ENCODE measurements at places on chromosomes 13 and 19.

GRCh38 chr19:55632463-55632834 is 8.1 kb upstream of the ZNF784 start:
- peak; percentile 88 for DNase-seq

GRCh38 chr13:43058318-43058674 is 34.9 kb downstream of the DNAJC15 start:
- no peak for DNase-seq

DNA sequence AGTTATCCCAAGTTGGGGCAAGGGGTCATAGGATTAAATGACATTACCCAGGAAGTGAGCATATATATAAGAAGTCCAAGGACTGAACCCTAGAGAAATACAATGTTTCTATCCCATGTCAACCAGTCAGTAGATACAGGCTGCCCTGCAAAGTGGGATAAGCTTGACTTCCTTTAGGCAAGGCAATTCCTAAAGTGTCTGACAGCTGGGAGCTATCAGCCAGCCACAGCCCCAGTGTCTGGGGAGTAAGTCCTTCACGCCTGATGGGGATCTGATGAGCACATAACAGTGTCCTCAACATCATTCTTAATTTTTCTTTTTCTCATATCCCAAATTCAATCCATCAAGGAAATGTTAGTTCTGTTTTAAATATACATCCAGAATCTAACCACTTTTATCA is 54.1 kb downstream of the DNAJC15 start:
- no peak for DNase-seq

DNA sequence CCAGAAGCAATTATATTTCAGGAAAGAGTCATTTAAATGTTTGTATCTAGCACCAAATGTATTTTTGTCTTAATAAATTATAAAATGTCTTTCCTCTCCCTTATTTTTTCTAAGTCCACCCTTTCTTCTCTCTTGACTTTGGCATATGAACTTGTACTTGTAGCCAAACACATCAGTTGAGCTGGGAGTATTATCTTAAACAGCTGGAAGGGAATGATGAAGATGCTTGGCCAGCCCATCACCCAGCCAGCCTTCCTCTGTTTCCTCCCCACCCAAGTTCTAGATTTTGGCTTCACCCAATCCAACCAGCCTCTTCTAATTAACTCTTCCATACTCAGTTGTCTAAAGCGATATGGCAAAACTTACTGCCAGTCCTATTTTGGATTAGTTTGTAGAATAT is 272.5 kb downstream of the ENOX1 start:
- no peak for DNase-seq

DNA sequence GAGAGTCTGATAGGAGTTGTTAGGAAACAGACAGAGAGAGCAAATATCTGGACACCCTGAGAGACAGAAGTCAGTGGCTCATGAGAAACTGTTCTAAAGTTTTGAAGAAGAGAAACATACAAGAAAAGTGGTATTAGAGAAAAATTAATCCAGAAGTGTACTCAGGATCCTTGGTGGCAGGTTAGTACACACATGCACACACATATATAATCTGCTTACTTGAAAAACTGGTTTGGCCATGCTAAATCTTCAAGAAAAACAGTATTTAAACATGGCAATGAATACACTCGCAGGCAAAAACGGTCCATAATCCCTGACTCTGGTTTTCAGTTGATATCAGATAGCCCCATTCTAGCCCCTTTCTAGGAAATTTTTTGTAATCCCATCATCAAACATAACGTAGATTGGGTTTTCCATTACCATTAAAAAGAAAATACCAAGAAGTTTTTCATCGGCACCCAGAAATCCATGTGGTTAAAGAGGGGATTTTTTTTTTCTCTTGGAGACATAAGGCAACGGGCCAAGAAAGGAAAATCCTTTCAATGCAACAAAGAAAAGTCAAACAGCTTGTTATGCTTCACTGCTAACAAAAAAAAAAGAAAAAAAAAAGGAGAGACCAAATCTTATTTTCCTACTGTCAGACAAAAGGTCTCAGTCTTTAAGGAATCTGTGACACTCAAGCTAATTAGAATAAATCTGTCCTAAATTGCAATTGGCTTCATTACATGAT is 178.0 kb upstream of the MIR17HG start:
- no peak for DNase-seq

- DNase-seq: no peak
Observed at GRCh38 chr19:38308926-38309614, 5.0 kb downstream of the C19orf33 start.

DNA sequence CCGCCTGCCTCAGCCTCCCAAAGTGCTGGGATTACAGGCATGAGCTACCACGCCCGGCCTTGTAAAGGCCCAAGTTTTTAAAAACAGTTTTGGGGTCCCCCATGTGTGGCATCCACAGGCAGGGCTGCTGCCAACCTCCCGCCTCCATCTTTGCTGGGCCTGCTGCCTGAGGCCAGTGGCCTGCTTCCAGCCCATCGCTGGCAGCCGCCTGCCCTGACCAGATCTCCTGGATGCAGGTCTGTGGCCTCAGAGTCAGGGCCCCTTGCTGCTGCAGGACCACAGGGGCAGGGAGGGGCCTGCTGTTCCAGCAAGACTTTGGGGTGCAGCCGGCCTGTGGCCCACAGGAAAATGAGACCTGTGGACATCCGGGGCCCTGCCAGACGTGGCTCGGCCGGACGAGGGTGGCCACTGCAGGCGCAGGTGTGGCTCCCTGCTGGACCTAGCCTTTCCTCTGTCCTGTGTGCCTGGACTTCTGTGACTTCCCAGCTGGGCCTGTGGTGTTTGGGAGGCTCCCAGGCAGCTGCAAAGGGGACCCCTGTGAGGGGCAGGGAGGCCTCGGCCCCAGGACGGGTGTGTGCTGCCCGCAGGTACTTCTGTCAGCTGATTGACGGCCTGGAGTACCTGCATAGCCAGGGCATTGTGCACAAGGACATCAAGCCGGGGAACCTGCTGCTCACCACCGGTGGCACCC is 14.4 kb downstream of the STK11 start:
- DNase-seq: no peak

GRCh38 chr13:51873837-51874236 is 12.1 kb downstream of the CCDC70 start:
- DNase-seq: no peak

GRCh38 chr19:10718205-10719196 is 622 bp downstream of the DNM2 start:
- DNase-seq: peak; percentile 75

GRCh38 chr13:99803141-99803540 is 168.4 kb downstream of the ZIC5 start:
- DNase-seq: no peak

DNA sequence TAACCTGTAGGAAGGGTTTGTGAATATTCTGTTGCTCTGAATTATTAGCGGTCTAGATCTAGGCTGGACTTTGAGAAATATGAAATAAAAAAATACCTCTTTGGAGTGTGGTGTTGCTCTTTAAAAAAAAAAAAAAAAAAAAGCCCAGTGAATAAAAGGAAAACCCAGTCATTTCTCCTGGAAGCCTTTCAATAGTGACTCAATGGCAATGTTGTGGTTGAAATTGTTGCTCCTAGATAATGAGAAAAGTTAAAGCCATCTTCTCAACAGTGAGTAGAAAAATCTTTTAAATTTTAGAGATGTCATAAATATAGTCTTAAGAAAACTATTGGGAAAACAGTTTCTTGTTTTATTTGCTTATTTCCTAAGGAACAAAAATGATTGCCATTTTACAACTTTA is 135.3 kb downstream of the RFC3 start:
- DNase-seq: no peak

DNA sequence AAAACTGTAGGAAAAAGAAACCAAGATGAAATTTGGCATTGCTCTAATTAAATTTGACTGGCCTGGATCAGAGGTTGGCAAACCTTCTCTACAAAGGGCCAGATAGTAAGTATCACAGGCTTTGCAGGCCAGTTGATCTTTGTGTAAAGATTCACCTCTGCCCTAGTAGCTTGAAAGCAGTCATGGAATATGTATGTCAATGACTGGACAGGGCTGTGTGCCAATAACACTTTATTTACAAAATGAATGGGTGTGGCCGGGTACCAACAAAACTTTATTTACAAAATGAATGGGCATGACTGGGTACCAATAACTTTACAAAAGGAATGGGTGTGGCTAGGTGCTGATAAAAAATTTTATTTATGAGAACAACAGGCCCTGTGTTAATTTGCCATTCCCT is 20.0 kb downstream of the SIN3B start:
- no peak for DNase-seq

GRCh38 chr19:6241056-6241455 is 38.7 kb downstream of the MLLT1 start:
- DNase-seq: no peak

GRCh38 chr13:43785261-43785649 is 1.5 kb downstream of the ENOX1 start:
- no peak for DNase-seq

- no peak for DNase-seq
Observed at GRCh38 chr19:45471111-45471930, 3.5 kb downstream of the FOSB start.

DNA sequence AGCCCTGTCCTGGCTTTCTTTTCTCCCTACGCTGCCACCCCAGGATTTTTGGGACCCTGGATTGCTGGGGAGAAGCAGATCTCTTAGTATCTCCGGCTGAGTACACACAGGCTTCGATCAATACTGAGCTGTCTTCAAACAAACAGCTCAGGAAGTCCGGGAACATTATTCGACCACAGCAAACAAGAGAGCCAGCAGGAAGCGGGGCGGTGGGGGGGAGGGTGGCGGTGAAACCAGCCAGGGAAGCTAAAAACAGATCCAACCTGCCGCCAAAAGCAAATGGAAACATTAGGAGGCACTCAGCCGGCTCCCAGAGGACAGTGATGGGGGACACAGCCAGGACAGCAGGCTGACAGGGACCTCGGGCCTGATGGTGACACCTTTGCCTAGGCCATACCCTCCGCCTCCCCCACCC is 12.2 kb upstream of the BCAM start:
- DNase-seq: no peak

- no peak for DNase-seq
Observed at GRCh38 chr13:110403315-110403714, 96.2 kb downstream of the COL4A2 start.

GRCh38 chr13:31227063-31227462 is 27.3 kb downstream of the B3GLCT start:
- DNase-seq: no peak

- DNase-seq: no peak
Observed at GRCh38 chr13:73952648-73953047, 181.6 kb downstream of the KLF12 start.

GRCh38 chr19:55661826-55662225 is 7.0 kb downstream of the U2AF2 start:
- no peak for DNase-seq

DNA sequence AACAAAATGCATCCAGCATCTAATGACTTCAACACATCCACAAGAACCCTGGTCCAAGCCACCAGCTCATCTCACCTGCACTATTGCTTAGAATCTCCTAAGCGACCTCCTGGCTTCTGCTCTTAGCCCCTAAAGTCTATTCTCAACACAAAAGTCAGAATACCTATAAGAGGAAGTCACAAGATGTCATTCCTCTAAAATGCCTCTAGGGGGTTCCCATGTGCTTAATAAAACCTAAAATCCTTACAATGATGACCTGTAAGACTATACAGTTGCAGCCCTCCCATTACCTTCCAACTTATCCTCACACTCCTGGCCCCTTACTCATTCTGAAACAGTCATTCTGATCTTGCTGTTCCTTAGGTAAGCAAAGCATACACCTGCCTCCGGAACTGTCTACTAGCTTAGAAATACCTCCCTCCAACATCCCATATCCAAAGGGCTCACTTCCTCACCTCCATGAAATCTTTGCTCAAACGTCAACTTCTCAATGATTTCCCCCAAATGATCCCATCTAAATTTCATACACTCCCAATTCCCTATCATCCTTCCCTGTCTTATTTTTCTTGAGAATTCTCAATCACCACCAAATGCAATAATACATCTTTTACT is 10.0 kb downstream of the ATP7B start:
- DNase-seq: no peak

- peak; percentile 70 for DNase-seq
Observed at GRCh38 chr19:38417544-38418506, 8.2 kb downstream of the RASGRP4 start.

GRCh38 chr19:13840305-13841085 is 36.4 kb upstream of the NANOS3 start:
- peak; percentile 52 for DNase-seq

DNA sequence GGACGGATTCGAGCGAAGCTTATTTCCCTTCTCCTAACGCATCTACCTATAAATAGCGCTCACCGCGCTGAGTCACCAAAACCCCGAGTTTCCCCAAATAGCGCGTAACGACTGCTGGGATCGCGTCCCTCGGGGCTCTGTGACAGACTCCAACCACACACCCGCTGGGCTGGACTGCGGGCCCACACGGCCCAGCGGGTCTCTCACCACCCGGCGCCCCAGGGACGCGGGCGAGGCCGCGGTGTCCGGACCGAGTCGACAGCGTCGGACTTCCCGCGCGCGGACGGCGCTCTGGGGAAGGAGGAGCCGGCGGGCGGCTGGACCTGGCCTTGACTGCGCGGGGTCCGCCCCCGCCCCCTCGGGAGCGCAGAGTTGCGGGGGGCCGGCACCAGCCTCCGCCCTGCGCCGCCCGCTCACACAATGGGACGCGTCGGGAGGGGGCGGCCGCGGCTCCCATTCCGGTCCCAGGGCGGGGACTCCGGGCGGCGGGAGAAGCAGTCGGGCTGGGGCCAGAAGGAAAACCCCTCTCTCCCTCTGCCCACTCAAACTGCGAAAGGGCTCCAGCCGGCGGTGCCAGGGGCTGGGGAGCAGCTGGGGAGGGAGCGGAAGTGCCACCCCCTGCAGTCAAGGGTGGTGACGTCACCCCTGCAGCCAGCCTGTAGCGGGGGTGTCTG is 108.8 kb downstream of the KCNRG start:
- peak; percentile 95 for DNase-seq

- no peak for DNase-seq
Observed at GRCh38 chr19:32819419-32820400, 49.9 kb downstream of the SLC7A9 start.

- no peak for DNase-seq
Observed at GRCh38 chr13:45320876-45321629, 19.9 kb downstream of the TPT1 start.

- no peak for DNase-seq
Observed at GRCh38 chr13:112034846-112035245, 32.1 kb upstream of the SOX1 start.

DNA sequence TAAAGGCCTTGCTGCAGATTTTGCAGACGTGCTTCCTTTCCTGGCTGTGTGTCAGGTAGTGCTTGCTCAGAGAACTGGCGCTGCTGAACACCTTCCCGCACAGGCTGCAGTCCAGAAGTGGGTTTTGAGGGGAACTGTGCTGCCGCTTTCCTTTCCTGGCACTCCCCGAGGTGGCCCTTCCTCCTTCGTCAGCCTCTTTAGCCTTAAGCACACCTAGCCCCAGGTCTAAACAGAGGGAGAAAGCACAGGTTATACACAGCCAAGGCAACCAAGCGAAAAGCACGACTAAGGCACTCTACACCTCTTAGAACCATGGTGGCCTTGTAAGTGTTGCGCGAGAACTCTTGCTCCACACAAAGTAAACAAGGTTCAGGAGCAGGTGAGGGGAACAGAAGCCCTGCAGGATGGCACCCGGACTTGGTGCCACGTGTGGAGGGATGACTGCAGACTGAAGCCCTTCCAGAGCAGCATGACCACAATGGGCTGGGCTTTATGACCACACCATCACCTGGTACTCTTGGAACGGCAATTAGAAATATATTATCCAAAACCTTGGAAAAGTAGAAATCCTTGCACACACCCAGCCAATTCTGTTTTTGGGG is 23.6 kb downstream of the ZNF541 start:
- no peak for DNase-seq

All from stimulated activated effector memory CD8-positive, alpha-beta T cell treated with anti-CD3 and anti-CD28 coated beads, Interleukin-12 subunit alpha, Interleukin-12 subunit beta, amount 100 ng/mL, for 72 hours (primary cell).